ENCODE measurements at places on chromosomes 6 and 20. TPM values are rescaled to one million over a fixed set of nuclear protein-coding genes. Genes with fewer than 3 reads are reported as not detected.

UBD gene
- total RNA-seq: not detected

GRCh38 chr6:89566930-89567629 is 71.5 kb downstream of the LYRM2 start:
- no peak for DNase-seq

DNA sequence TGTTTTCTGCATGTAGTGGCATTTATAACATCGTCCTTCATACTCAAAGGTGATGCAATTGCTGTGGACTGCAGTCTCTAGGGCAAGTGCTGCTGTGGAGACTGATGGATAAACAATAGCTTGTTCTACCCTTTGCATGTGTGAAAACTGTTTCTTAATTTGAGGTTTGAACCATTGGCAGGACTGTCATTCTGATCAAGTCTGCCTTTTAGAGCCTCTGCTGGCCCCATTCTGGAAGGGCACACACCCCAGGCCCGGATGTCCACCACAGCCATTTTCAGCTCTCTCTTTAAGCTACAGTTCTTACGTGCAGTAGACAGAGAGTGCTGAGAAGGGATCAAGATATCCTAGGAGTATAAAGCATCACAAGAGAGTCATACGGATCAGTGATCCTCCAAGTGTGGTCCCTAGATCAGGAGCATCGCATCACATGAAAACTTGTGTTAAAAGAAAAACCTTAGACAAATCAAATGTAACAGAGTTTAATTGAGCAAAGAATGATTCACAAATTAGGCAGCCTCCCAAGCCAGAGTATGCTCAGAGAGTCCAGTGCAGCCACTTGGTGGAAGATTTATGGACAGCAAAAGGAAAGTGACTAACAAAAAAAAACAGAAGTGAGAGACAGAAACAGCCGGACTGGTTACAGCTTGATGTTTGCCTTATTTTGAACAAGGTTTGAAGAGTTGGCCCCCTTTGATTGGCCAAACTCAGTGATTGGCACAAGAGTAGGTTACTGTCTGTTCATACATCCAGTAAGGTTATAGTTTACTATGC is 52.0 kb downstream of the FRK start:
- DNase-seq: peak; percentile 17

DNA sequence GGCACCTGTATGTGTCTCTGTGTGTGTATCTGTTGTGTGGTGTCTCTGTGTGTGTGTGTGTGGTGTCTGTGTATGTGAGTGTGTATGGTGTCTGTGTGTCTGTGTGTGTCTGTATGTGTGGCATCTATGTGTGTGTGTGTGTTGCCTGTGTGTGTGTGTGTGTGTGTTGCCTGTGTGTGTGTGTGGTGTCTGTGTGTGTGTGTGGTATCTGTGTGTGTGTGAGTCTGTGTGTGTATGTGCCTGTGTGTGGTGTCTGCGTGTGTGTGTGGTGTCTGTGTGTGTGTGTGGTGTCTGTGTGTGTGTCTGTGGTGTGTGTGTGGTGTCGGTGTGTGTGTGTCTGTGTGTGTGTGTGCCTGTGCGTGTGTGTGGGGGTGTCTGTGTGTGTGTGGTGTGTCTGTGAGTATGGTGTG is 31.7 kb upstream of the VEGFA start:
- DNase-seq: no peak

- DNase-seq: no peak
Measured at GRCh38 chr6:167660424-167660823, 166.3 kb upstream of the AFDN start.

DNA sequence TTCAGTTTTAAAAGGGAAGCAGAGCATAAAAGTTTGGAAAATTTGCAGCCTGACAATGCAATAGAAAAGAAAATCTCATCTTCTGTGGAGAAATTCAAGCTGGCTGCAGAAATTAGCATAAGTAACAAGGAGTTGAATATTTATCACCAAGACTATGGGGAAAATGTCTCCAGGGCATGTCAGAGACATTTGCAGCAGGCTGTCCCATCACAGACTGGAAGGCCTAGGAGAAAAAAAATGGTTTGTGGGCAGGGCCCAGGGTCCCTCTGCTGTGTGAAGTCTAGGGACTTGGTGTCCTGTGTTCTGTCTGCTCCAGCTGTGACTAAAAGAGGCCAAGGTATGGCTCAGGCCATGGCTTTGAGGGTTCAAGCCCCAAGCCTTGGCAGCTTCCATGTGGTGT is 8.1 kb upstream of the LAMA2 start:
- no peak for DNase-seq

DNA sequence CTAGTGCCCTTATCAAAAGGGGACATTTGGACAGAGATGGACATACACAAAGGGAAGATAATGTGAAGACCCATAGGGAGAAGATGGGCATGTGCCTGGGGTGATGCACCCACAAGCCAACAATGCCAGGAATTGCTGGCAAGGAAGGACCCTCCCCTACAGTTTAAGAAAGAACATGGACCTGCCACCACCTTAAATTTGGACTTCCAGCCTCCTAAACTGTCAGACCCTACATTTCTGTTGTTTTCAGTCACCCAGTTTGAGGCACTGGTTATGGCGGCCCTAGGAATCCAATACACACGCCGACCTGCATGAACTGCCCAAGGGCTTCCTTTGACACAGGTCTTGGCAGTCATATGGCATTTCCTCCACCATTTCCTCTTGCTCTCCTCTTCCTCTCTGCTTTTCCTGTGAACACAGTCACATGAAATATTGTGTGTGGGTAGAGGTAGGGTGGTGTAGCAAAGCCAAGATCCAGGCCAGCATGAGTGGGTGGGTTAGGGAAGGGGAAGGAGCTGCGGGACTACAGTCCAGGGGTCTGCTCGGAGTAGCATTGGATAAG is 115.6 kb downstream of the ZDHHC14 start:
- no peak for DNase-seq

DNA sequence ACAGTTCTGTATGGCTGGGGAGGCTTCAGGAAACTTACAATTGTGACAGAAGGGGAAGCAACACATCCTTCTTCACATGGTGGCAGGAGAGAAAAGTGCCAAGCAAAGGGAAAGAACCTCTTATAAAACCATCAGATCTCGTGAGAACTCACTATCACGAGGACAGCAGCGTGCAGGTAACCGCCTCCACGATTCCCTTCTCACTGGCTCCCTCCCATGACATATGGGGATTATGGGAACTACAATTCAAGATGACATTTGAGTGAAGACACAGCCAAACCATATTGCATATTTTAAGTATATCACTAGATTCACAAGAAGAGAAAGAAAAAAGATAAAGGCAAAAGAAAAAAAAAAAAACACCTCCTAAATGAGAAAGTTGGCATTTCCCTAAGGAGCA is 431.9 kb upstream of the RGS17 start:
- DNase-seq: no peak

DNA sequence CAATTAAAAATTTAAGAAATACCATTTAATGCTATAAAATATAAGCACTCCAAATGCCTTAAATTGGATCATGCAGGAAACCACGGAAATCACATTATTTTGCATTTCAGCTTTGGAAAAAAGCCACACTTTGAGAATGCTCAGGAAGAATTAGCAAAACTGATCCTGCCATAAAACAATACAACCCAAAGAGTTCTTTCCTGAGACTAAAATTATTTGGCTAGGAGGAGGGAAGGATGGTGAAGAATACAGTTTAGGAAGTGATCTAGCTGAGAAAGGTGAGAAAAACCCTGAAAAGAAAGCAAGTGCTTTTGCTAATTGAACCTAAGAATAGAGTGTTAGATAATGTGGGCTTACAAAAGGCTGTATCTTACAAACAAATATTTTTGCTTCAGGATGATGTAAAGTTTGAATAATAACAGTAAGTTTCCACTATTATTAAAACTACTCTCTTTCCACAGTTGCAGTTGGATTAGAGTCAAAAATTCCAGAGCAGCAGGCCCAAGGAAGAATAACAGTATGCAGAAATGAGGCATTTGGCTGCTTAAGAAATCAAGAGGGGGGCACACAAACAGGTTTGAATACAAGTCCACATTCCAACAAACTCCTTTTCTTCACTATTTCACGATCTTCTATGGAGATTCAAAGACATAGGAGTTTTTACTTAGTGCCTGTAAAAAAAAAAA is 565.4 kb downstream of the RFPL4B start:
- DNase-seq: no peak

DNA sequence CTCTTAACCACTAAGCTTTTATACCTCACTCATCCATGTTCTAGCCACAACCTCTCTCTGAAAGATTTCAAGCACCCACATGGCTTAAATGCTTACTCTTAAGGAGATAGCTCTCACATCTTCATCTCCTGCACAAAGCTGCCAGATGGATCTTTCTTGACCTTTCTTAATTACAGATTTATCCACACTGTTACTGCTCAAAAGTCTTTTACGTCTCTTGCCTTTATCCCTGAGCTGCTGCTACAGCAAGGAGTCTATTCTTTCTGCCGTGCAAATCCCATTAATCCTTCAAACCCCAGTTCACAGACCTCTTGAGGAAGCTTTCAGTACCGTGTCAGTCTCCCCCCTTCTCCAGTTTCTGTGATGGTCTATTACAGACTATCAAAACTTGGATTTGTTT is 54.6 kb downstream of the B4GALT5 start:
- DNase-seq: no peak

NANP gene
- total RNA-seq: 4.4 TPM

DNA sequence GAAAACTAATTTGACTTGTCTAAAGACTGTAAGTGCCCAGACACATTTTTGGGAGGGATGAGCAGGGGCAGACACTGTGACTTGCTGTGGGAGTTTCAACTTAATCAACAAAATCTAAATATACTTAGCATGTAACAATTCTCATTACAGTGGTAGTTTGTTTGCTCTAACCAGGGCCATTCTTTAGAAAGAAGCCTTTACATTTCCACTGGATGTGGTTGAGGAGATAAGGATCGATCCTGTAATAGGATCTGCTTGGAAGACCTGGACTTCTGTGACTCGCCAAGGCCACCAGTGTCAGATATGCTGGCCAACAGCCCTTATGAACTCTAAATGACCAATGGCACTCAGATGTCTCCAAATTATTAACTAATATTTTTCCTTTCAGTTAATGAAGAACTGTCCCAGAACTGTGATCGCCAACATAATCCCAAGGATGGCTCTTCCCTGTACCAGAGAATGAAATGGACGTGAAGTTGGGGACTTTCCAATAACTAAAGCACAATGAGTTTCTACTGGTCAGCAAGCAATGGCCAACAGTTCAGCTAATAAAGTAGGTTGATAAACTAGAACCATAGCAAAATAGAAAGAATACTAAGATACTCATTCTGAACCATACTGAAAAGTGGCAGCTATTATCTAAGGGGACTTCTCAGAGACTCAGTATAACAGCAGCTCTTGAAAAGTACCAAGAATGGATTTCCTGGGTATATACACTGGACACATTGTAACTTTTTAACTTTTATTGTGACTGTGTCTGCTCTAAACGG is 7.5 kb downstream of the SMLR1 start:
- no peak for DNase-seq

- no peak for DNase-seq
Measured at GRCh38 chr6:142965164-142965563, 20.2 kb upstream of the HIVEP2 start.

DNA sequence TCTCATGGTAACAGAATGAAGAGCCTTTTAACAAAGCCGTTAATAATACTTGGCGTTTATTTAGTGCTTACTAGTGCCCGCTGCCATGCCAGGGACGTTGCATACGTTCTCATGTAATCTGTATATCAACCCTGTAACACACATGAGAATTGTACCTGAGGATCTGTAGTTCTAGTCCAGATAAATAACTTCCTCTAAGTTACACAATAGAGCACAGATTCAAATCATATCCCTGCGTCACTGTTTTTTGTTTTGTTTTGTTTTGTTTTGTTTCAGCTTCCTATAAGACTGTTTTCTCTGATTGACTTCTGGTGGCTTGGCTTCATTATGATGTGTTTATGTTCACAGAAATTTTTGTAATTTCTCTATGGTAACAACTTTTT is 553 bp downstream of the ZSCAN16 start:
- no peak for DNase-seq

DNA sequence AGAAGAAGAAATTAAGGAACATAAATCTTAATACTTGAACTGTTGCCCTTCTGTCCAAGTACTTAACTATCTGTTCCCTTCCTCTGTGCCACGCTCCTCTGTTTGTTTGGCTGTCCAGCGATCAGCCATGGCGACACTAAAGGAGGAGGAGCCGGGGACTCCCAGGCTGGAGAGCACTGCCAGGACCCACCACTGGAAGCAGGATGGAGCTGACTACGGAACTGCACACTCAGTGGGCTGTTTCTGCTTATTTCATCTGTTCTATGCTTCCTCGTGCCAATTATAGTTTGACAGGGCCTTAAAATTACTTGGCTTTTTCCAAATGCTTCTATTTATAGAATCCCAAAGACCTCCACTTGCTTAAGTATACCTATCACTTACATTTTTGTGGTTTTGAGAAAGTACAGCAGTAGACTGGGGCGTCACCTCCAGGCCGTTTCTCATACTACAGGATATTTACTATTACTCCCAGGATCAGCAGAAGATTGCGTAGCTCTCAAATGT is 17.1 kb downstream of the IRF4 start:
- DNase-seq: peak; percentile 73

PBOV1 gene
- total RNA-seq: not detected

PGBD1 gene
- 2.7 TPM for total RNA-seq

DNA sequence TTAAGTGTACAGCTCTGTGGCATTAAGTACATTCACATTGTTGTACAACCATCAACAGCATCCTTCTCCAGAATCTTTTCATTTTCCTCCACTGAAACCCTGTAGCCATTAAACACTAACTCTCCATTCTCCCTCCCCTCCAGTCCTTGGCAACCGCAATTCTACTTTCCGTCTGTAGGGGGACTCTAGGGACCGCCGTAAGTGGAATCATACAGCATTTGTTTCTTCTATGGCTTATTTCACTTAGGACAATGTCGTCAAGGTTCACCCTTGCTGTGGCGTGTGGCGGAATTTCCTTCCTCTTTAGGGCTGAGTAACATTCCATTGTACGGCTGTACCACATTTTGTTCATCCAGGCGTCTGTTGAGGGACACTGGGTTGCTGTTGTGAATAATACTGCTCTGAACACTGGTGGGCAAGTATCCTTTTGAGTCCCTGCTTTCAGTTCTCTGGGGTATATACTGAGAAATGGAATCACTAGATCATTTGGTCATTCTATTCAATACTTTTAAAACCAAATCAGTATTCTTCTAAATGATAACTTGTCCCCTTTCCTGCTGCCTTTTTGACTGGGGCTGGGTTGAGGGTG is 50.7 kb downstream of the PPP1R3G start:
- no peak for DNase-seq

CLPSL2 gene
- not detected for total RNA-seq

- no peak for DNase-seq
Measured at GRCh38 chr6:134060491-134061106, 8.2 kb upstream of the SLC2A12 start.

DNA sequence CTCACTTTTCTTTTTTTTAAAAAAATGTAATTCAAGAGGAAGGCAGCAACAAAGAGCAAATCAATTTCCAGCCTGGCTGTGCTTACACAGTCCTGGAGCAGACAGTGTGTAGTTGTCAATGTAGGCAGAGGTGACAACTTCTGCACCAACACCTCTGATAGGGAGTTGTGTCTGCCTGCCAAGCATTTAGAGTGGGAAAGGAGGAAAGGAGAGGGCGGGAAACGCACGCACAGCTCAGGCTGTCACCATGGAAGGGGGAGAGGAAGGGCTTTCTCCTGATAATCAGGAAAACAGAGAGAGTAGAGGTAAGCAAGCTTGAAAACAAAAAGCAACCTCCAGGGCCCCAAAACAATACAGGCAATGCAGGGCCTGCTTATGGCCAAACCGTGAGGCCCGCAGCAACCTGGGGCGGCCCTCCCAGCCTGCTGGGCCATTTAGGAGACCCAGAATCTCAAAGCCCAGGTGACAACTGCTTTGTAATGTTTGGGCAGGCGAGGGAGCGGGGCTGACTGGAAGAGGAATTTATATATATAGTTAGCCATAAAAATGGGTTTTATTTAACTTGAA is 41.5 kb upstream of the GFOD1 start:
- DNase-seq: no peak
